ENCODE measurements at places on chromosomes 7 and 10.
A peak's percentile ranks its signal among the peaks of the same experiment; 100 is the strongest.

DNA sequence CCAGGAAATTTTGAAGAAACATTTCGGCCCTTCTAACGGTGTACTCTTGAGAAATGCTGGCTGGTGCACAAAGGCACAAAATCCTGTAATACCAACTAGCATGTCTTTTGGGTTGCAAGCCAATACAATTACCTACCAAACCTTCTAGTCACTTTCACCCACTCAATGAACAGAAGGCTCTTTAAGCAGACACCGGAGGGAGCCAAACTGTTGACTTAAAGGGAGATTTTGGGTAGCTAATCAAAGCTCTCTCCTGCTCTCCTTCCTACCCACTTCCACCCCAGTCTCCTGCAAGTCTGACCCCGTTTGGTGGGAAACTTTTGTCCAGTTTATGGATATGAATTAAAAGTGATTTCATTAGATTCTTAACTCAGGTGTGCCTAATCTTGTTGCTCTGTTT lies 24.0 kb downstream of the GRM3 start:
- DNase-seq: no peak

- DNase-seq: no peak
These were observed 75.3 kb upstream of the SAMD8 start for GRCh38 chr10:75035975-75036708.

DNA sequence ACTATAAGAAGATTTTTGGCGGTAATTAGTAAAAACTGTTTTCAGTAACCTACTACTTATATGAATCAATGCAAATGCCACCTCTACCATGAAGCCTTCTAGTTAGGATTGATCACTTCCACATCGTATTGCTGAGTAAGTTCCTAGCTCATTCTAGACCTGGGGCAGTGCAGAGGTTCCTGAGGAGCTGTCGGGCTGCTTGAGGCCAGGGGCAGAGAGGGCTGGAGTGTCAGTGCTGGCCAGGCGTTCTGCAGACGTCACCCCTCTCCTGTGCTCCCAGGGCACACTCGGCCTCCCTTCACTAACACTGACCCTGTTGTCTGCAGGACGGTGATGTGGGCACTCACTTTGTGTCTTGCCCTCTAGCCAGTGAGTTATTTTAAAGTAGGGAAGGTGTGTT lies 275.7 kb downstream of the CELF2 start:
- DNase-seq: no peak

- DNase-seq: peak; percentile 61
These were observed 52.3 kb downstream of the HECW1 start for GRCh38 chr7:43164757-43165156.

DNA sequence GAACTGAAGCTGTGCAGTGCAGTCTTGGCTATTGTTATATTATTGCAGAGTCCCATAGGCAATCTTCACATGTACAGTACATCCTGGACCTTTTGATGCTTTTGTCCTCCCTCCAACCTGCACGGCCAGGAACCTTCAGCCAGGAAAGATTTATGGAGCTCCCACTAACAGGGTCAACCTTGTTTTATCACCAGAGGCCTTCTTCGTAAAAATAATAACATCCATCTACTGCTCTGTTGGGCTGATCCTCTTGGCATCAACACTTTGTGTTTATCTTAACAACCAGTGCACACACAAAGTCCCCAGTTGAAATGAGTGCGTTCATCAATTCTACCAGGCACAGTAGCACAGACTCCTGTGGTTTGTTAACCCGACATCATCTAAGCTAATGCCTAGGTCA lies 72.4 kb downstream of the AGMO start:
- DNase-seq: no peak

DNA sequence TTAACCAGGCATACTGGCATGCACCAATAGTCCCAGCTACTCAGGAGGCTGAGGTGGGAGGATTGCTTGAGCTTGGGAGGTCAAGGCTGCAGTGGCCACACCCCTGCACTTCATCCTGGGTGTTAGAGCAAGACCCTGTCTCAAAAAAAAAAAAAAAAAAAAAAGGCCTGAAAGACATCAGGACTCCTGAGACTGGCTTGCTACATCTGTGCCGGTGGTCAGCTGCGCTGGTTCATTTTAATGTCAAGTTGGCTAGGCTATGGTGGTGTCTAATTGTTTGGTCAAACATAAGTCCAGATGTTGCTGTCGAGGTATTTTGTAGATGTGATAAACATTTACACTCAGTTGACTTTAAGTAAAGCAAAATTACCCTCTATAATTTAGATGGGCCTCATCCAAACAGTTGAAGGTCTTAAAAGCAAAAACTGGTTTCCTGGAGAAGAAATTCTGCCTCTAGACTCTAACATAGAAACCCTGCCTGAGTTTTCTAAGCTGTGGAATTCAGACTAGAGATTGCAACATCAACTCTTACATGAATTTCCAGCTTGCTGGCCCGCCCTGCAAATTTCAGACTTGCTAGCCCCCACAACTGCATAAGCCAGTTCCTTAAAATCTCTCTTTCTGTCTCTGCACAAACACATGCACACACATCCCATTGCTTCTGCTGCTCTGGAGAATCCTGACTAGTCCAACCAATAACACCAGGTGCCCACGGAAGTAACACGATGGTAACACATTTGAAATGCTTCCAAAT lies 18.2 kb downstream of the MYOF start:
- no peak for DNase-seq

DNA sequence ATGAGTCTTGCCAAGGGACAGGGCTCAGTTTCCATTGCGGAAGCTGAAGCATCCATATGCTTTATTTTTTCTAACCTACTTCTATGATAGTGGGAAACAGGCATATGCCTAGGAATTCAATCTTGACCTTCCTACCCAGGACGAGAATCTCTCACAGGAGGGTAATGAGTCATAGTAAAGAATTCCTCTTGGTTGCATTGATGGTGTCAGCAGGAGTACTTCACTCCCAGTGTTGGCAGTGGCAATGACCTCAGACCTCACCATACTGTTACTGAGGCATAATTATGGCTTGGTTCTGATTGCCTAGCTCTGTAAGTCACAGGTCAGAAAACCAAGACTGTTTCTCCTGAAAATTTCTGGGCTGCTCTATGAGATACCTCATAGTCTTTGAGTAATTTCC lies 552.9 kb downstream of the ARL4A start:
- no peak for DNase-seq

GRCh38 chr10:81116990-81117389 lies 579.3 kb downstream of the SH2D4B start:
- no peak for DNase-seq

GRCh38 chr7:2172311-2173188 lies 60.2 kb downstream of the MAD1L1 start:
- no peak for DNase-seq

- no peak for DNase-seq
These were observed 9.6 kb upstream of the SHH start for GRCh38 chr7:155821851-155822250.

- no peak for DNase-seq
These were observed 754 bp upstream of the PHYHIPL start for GRCh38 chr10:59175538-59176240.

DNA sequence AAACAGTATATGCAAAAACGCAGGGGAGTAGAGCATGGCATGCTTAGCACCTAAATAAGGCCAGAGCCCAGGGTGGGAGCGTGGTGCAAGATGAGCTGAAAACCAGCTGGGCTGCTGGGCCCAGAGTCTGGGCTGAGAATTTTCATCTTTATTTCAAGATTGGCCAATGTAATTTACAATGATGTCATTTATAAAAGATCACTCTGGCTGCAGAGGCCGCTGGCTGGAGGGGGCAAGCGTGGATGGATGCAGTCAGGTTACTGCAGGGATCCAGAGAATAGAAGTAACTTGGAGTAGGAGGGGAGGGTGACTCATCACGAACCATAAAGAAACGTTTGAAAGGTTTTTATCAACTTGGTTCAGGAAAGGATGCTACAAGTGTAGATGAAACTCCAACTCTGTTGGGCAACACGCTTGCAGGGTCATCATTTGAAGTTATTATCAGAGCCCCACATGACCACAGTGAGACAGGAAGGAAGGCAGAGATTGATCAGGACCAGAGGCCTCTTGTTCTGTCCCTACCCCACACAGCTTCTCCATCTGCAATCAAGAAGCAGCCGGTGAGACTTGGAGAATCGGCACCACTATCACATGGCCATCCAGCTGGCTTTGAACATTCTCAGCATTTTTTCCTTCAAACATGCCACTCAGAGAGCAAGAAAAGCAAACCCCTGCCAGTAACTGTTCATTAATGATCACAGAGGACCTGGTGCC lies 49.2 kb downstream of the ODAD2 start:
- DNase-seq: no peak

DNA sequence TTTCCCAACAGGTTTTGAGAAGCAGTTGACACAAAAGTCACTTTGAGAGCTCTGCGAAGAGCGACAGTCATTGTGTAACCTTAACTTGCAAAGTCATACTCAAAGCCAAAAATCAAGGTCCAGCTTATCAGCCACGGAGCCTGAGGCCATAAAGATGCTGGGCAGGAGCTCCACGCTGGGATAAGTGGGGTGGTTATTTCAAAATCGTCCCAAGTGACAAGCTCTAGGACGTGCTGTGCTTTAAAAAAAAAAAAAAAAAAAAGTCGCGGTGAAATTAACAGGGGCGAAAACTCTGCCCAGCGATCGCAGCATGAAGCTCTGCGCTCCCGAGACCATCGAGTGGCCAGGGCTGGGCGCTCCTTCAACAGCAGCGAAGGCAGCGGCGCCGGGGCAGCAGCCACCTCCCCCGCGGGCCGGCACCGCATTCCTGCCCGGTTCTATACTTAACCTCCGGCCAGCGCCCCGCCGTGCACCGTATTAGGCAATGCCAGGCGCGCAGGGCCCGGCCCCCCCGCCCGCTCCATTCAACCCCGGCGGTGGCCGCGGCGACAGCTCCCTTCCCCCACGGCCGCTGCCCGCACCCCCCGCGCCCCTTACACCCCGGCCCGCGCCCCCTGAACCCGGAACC lies 657 bp downstream of the HACD1 start:
- no peak for DNase-seq

DNA sequence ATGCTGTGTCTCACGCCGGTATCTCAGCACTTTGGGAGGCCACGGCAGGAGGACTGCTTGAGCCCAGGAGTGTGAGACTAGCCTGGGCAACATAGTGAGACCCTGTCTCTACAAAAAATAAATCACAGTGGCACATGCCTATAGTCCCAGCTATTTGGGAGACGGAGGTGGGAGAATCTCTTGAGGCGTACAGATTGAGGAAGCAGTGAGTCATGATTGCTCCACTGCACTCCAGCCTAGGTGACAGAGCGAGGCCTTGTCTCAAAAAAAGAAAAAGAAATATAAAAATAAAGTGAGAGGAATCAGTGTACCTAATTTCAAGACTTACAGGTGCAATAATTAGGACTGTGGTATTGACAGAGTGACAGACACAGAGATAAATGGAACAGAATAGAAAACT lies 23.9 kb downstream of the SLC25A40 start:
- DNase-seq: no peak

GRCh38 chr7:92695308-92696261 lies 105.4 kb upstream of the FAM133B start:
- no peak for DNase-seq

- no peak for DNase-seq
These were observed 1.8 kb upstream of the HOXA10 start for GRCh38 chr7:27175626-27176523.

DNA sequence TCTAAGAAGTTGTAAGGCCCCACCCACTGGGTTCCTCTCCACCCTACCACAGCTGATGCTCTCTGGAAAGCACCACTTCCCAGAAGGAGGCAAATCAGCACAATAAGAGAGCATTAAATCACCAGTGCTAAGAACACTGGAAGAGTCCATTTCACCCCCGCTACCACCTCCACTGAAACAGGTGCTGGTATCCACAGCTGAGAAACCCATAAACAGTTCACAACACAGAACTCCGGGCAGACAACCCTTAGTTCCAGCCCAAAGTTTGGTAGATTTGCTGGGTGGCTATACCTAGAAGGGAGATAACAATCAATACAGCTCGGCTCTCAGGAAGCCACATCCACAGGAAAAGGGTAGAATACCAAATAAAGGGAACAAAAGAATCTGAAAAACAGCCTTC lies 34.1 kb downstream of the ZNF680 start:
- DNase-seq: no peak

DNA sequence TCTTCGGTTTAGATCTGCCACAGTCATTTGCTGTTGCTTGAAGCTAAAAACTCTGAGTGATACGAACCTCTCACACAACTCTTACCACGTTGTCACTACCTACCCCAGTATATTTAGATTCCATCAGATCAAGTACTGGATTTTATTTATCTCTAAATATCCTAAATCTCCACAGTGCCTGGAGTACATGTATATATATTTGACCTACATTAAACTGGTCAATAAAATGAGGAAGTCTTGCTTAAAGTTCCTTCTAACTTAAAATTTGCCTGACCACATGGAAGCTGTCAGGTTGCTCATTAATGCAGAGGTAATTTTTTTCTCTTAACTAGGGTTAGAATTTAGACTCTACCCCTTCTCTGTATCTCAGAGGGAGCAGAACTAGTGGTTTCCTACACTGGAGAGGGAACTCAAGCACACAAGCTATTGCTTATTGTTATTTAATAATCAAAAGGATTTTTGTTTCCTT lies 3.1 kb upstream of the MACC1 start:
- no peak for DNase-seq

GRCh38 chr10:5522913-5523560 lies 1.7 kb upstream of the CALML3 start:
- DNase-seq: no peak

DNA sequence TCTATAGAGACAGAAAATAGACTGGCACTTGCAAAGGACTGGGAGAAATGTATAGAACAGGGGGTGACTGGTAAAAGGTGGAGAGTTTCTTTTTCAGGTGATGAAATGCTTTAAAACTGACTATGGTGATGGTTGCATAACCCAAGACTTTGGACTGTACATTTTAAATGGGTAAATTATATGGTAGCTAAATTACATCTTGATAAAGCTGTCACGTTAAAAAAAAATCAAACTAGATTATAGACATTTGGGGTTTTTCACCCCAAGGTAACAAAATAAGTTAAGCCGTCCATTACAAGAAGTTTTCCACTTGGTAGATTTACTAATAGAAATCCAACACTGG lies 24.0 kb downstream of the TMEM209 start:
- DNase-seq: no peak

DNA sequence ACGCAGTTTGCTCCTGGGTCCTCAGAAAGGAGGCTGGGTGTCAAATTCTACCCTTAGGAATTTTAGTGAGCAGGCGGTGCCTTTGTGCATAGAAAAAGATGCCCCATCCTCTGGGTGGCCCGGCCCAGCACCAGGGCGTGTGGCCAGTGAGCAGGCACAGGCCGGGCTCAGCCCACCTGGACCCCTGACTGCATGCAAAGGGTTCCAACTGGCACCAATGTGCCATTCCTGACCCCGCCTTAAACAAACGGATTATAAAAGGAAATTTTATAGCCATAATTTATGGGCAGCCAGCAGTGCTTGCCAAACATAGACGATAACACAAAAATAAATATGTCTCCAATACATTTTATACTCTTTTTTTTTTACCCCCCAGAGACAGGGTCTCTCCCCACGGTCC lies 40.1 kb upstream of the GNA12 start:
- DNase-seq: no peak
